ENCODE measurements at places on chromosomes 12 and 14.

GRCh38 chr14:100193417-100194357 is 34.2 kb upstream of the DEGS2 start:
- no peak for DNase-seq

DNA sequence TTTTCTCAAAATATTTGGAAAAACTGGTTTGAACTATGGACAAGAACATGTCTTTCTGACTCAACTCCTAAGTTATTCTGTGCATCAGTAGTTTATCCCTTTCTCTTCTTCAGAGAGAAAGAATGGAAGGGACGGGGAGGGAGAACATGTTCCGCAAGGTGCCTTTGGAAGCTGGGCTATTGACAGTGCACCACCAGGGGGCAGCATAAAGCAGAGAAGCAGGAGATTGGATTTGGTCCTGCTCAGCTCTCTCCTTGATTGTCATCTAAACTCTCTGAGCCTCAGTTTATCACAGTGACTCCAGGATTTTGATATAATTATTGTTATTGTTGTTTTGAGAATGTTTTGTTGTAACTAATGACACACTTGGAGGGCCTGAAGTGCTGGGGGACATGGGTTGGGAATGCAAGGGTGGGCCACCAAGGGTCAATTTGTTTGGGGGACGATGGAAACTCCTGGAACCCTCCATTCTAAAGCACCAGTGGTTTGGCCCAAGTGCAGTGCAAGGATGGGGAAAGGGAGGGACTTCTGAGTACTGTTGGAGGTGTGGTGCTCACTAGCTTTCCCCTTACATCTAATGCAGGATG is 45.3 kb upstream of the ANO6 start:
- no peak for DNase-seq

- DNase-seq, result no peak
These were observed 208.7 kb downstream of the NELL2 start for GRCh38 chr12:44667461-44667860.

GRCh38 chr14:77238356-77238755 is 32.6 kb downstream of the NGB start:
- DNase-seq, result no peak

- DNase-seq, result no peak
These were observed 51.9 kb downstream of the TESPA1 start for GRCh38 chr12:54932691-54933090.

GRCh38 chr12:57623811-57624390 is 9.1 kb downstream of the B4GALNT1 start:
- DNase-seq, result no peak

DNA sequence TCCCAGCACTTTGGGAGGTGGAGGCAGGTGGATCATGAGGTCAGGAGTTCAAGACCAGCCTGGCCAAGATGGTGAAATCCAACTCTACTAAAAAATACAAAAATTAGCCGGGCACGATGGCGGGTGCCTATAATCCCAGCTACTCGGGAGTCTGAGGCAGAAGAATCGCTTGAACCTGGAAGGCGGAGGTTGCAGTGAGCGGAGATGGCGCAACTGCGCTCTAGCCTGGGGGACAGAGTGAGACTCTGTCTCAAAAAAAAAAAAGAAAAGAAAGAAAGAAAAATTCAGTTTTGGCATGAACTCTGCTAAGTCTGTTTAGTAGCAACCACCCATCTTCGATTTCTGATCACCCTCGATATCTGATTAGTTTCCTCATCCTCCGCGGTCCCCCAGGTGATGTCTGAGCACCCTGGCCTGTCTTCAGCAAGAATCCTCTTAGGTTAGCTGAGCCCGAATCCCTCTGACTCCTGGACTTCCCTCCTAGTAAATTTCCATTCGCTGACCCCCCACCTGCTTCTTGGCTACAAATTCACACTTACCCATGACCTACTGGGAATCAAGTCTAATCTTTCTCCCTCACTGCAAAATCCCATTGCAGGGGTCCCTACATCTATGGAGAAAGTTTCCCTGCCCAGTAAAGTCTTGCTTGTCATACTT is 879 bp upstream of the HSPB8 start:
- DNase-seq, result no peak

DNA sequence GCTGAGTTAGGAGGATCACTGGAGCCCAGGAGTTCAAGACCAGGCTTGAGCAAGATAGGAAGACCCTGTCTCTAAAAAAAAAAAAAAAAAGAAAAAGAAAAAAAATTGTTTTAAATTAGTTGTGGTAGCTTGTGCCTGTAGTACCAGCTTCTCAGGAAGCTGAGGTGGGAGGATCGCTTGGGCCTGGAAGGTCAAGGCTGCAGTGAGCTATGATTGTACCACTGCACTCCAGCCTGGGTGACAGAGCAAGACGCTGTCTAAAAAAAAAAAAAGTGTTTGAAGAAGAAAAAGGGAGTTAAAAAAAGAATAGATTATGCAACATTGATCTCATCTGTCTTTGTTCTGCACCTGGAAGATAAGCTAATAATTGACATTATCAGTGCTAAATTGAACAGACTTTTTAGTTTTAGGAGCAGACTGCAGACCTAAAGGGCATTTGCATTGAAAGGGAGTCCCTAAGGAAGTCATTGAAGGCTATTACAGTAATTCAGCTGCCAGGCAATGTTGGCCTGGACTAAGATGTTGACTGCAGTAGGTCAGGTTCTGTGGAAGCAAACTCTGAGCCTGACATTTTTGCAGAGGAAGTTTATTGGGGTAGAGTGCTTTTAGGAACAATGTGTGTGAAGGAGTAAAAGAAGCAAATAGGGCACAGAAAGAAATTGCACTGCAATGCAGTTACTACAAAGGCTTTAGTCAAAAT is 215.8 kb downstream of the PCNX1 start:
- no peak for DNase-seq

GRCh38 chr14:104795781-104796686 is 486 bp upstream of the AKT1 start:
- no peak for DNase-seq

DNA sequence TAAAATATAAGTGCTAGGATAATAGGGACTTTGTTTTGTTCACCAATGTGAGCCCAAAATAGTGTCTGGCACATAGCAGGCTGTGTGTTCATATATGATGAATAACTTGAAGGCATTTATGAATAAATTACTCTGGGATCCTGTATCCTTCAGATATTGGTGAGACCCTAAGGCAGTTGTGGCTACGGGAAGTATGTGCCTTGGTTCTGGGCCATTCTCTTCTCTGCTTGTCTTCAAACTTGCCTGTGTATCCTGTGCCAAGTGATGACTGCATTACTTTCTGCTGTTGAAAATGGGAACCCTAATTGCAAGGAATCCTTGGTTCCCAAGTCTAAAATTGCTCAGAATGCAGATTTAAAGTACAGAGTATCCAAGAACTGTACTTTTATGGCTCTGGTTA is 67.6 kb upstream of the KTN1 start:
- DNase-seq, result no peak

DNA sequence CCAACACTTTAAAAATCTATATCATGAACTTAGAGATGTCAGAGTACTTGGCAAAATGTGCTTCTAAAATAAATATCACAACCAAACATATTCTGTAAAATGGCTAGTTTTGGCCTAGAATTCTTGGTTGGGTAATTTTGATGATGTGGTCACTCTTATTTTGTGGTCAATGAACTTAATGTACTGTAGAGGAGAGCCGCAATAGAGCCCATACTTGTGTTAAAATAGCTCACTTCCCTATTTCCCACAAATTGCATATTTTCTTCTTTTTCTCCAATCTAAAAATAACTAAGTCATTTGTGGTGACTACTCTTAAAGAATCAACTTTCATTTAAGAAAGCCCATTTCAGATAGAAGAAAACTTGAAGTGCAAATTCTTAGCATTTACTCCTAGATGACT is 619.4 kb downstream of the CCER1 start:
- DNase-seq, result no peak

Measured in esophagus squamous epithelium (tissue), 5 donors.